ENCODE measurements at places on chromosomes 13 and 19. TPM values are rescaled to one million over a fixed set of nuclear protein-coding genes. Genes with fewer than 3 reads are reported as not detected.

MTUS2 gene
- 1.9 TPM for total RNA-seq

GRCh38 chr13:30108216-30108912 is 199.0 kb downstream of the KATNAL1 start:
- no peak for DNase-seq

DNA sequence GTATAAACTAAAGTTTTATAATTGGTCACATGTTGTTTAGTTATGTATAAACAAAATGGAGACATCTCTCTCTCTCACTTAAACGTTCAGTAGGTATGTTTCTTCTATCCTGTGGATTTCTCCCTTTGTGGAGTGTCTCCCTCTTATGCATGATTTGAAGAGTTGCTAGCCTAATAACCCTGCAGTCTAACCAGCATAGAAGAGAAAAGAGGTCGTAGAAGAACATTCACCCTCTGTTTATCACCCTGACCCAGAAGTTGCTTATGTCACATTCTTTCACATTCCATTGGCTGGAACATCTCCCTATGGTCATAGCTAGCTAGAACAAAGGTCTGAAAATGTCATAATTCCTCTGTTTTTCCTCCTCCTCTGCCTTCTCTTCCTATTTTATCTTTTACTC is 176.8 kb upstream of the PCDH20 start:
- no peak for DNase-seq

DNA sequence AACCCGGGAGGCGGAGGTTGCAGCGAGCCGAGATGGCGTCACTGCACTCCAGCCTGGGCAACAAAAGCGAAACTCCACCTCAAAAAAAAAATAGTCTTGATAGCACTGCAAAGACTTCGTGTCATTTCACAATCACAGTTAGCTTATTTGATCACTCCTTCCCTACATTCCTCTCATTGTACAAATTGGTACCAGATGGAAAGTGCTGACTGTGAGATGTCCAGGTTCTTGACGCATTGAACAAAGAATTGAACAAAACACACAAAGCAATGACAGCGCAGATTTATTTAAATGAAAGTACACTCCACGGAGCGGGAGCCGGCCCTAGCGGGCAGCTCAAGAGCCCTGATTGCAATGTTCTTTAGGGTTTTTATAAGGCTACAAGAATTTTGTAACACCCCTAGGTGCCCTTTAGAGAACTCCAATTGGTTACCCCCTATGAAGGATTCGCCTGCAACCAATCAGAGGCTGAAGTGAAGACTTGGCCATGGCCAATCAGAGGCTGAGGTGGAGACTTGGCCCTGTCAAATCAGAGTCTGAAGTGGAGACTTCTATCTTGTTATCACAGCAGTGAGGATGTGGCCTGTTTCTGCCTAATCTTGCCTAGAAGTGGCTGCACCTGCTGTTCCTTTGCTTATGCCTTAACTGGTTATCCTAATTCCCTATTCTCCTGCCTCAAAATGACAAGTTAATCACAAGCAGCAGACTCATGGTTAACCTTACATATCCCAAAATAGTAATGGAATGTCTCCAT is 16.7 kb downstream of the ZNF556 start:
- DNase-seq, result no peak
